GM10248 (cell line): ENCODE measurements at places on chromosomes 1 and 21.

DNA sequence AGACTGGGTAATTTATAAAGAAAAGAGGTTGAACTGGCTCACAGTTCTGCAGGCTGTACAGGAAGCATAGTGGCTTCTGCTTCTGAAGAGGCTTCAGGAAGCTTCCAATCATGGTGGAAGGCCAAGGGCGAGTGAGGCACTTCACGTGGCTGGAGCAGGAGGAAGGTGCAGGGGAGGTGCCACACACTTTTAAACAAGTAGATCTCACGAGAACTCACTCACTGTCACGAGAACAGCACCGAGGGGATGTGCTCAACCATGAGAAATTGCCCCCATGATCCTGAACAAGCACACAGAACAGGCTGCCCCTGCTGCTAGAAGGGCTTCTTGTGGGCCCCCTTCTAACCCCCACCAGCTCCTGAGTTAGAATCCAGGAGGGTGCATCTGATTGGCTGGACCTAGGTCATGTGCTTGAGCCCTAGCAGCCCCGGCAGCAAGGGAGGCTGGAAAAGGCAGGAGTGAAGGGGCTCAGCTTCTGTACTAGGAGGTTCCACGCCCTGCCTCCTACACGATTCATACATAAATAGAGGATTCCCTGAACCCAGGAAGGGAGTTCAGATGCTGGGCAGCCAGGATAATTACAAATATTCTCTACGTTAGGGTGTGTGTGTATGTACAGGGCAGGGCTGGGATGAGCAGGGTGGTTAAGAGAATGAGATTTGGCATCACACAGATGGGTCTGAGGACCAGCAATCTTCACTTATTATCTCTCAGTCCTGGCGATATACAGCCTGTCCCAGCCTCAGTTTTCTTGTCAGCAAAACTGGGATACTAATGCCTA lies 72.8 kb upstream of the ATP5PO start:
- DNase-seq, result no peak

GRCh38 chr1:92957030-92957734 lies 4.1 kb downstream of the DIPK1A start:
- peak; percentile 41 for DNase-seq

- no peak for DNase-seq
Observed at GRCh38 chr21:32192291-32193097, 86.4 kb downstream of the MIS18A start.

DNA sequence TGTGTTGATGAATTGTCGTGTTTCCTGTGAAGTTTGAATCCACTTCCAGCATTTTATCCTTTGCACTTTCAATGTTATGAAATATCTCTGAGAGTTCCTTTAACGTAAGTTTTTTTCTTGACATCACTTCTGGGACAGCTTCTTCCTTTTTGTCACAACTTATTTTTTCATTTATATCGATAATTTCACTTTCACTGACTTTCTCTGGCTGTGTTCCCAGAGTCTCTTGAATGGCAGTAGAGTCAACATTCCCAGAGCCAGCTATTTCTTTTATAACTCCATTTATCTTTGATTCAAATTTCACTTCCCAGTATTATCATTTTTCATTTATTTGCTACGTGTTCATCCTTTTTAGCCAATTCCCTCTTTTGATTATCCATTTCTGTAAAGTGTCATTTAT lies 256.5 kb downstream of the PAPPA2 start:
- no peak for DNase-seq

- DNase-seq, result no peak
Observed at GRCh38 chr21:25733859-25734653, 648 bp downstream of the ATP5PF start.

DNA sequence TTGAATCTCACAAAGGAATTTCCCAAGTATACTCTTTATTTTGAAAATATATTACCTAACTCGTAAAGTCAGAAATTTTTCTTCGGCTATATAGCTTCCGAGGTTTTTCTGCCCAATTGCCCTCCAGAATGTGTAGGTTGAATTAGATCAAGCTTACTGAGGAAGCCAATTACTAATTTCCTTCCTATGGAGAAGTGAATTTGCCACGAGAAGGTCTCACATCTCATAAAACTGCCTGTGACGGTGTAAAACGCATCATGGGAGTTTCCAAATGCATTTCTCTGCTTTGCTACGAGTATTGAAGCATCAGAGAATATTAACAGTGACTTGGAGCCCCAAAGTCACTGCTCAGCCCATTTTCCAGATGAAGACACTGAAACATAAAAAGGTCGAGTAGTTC lies 262.3 kb downstream of the PTBP2 start:
- no peak for DNase-seq

GRCh38 chr1:245019910-245020486 lies 134.8 kb upstream of the KIF26B start:
- no peak for DNase-seq

DNA sequence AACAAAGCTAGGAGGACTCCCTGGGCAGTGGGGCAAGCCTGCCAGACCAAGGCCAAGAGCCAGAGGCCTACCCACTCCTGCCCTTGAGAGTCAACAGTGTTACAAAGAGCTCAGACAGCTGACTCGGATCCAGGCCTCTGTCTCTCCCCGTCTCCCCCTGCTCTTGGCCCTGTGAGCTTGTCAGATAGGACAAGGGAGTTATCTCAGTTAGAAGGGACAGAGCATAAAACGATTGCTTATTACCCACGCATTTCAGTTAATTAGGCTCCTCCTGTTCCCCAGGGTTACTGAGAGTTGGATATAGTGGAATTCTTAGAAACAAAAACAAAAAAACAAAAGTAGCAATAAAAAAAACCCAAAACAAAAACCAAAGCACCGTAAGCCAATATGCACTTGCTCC lies 1.3 kb downstream of the SLC41A1 start:
- DNase-seq, result no peak

- no peak for DNase-seq
Observed at GRCh38 chr1:175172503-175172902, 20.1 kb downstream of the KIAA0040 start.

GRCh38 chr1:24051206-24051945 lies 60.6 kb downstream of the MYOM3 start:
- DNase-seq, result no peak

DNA sequence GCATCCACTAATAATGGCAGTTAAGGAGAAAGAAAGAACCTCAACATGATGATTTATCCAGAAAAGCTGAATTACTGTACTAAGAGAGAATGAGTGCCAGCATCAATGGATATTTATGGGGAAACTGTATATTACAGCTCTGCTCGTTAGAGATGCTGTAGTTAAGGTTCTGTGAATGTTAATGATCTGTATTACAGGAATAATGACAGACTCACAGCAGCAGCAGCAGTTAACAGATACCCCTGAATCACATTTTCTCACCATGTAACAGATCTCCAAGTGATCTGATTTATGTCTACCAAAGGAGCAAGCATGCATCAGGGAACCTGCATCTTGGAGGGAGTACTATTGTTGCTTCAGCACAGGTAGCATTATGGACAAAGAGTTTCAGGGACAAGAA lies 80.6 kb upstream of the C8B start:
- DNase-seq, result no peak

DNA sequence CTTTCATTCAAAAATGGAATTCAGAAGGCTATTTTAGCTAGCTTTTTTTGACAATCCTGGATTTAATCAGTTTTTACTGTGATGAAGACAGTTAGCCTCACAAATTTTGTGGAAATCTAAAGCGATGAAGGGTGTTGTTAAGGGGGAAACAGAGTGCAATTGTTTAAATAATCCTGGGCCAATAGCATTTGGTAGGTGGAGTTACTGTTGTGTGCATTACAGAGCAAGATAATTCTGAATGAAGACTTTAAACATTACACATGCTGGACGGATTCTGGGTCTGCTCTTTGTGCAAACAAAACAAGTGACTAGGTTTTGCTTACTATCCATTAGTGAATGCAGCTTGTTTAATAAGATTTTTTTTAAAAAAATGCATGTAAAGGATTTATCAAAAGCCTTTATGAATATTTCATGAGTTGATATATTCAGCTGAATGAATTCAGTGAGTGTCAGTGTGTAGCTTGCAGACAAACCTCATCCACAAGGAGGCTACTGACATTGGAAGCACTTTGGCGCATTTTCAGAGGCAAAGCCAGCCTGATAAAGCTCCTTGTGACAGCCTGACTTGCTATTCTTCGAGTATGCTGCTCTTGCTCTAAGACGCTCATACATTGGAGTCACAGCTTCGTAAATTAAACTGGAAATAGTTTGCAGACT lies 199.6 kb downstream of the PDE4B start:
- no peak for DNase-seq

DNA sequence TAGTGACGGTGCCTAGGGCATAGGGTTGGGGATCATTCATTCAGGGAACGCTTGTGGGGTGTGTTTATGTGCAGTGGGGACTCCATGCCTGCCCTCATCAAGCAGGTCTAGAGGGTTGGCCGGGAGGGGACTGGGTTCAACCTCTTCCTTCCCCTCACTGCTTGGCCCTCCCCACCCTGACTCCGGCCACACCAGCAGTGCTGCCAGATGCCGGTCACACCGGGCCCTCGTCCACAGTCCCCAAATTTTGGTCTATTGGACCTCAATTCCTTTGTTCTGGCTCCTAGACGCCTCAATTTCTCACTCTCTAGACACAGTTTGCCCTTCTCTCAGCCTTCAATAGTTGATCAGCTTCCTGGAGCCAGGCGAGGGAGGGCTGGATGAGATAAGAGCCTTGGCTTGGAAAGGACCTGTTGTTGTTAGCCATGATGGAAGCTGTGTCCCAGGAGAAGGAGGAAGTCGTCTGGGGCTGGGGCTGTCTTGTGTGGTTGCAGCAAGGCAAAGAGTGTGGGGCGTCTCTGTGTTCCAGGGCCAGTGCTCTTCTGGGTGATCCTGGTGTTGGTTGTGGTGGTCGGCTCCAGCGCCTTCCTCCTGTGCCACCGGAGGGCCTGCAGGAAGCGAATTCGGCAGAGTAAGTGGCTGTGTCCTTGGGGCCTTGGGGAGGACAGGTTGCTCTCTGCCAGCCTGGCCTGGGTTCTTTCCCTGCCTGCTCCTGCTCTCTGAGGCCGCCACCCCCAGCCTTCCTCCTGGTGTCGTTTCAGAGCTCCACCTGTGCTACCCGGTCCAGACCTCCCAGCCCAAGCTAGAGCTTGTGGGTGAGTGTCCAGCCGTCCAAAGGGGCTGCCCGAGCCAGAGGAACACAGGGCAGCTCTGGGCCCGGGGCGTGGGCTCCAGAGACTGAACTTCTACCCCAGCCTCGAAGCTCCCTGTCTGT lies 41.1 kb upstream of the TNFRSF1B start:
- no peak for DNase-seq

GRCh38 chr21:45285266-45285931 lies 2.3 kb downstream of the POFUT2 start:
- no peak for DNase-seq

DNA sequence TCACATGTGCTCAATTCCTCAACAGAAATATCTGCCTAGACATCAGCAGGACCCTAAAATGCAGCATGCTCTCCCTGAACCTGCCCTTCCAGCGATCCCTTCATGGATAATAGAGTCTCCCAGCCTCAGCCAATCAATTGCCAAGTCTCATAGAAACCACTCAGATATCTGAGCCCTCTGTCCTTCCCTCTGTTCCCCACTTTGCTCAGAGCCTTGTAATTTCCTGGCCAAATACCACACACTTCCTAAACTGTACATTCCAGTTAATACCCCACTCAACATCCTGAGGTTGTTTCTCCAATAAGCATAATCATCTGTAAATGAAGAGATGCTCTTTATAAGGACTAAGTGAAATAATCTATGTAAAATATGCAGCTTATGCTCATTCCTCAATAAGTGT lies 59.3 kb upstream of the PTGFRN start:
- DNase-seq, result no peak

DNA sequence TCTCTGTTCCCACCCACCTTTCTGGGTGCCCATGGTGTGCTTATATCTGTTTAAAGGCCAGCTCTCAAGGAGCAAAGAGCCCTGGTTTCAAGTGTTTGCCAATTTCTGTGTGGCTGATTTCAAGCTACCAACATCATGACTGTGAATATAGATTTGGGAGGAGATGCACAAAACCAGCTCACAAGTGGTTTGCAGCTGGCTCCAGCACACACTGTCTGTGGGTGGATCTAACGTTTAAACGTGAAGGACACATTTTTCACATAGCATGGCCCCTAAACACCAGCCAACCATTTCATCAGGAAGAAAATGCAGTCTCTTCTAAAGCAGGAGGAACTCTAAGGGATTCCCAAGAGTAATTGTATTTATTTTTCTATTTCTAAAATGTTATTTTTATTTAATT lies 65.2 kb downstream of the FCRL5 start:
- DNase-seq, result no peak

DNA sequence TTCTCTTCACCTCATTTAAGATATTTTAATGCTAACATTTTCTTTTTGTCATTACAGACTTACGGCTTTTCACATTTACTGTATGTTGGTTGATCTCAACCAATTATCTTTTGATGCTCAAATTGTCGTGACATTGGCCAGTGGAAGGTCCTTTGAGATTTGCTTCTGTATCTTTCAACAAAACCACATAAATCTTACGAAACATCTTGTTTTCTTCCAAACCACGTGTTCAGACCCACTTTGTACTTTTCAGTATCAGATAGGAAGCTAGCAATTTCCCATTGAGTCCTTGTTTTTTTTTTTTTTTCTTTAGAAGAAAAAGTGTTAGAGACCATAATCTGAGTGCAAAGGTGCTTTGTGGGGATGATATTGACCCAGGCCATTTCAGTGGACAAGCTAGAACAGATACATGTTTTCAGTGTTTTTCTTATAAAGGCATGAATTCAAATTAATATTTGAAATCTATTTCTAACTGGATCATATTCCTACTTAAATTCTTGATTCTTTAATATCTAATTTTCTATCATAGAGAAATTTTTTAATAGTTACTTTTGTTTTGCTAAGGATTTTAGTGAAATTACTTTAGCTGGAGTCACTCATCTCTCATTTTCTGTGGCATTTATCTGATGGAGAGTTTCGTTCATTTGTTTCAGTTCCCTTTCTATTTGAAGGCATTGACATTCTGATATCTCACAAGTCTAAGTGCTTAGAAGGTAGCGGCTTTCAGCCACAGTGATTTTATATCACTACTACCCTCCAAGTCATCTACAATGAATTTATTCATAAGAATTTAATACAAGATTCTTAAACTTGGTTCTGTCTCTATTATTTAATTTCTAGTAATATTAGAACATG lies 26.7 kb downstream of the ATG4C start:
- peak; percentile 44 for DNase-seq
